ENCODE measurements at places on chromosomes 12 and 14. TPM values are rescaled to one million over a fixed set of nuclear protein-coding genes. Genes with fewer than 3 reads are reported as not detected.

DNA sequence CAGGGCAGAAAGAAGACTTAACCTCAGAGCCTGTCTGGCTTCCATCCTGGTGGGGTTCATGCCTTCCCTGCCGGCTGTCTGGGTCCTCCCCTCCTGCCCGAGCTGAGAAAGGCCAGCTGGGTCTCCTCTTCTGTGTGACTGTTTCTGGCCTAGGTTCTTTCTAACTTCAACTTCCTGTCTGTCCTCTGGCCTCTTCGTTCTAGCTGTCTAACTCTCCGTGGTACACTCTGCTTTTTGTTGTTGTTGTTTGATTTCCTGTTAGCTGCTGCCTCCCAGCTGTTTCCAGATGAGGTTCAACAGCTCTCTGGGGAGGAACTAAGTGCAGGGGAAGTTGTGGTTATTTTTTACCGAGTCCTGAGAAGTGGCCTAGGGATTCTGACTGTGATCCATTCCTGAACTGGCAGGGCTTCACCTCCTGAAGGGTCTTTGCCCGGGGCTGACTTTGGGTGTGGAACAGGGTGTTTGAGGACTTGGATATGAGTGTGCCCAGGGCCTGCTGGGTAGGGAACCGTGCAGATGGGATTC, 3.2 kb downstream of the MLXIP start:
- DNase-seq = peak; percentile 60
- peak overlapping the region; percentile 91 for H3K27ac ChIP-seq
- H3K27me3 ChIP-seq = no peaks in the 10 kb centered on the region
- peak overlapping the region; percentile 91 for H3K4me3 ChIP-seq
- H3K36me3 ChIP-seq = peaks cover 16% of the 10 kb centered on the region
- H3K4me1 ChIP-seq = peaks cover 82% of the 10 kb centered on the region

- H3K4me3 ChIP-seq = no peak overlapping the region
- no peak overlapping the region for H3K27ac ChIP-seq
- peaks cover 83% of the 10 kb centered on the region for H3K27me3 ChIP-seq
- no peaks in the 10 kb centered on the region for H3K36me3 ChIP-seq
- no peaks in the 10 kb centered on the region for H3K4me1 ChIP-seq
Measured at GRCh38 chr14:62126879-62127478, 364.8 kb downstream of the SNAPC1 start.

DNA sequence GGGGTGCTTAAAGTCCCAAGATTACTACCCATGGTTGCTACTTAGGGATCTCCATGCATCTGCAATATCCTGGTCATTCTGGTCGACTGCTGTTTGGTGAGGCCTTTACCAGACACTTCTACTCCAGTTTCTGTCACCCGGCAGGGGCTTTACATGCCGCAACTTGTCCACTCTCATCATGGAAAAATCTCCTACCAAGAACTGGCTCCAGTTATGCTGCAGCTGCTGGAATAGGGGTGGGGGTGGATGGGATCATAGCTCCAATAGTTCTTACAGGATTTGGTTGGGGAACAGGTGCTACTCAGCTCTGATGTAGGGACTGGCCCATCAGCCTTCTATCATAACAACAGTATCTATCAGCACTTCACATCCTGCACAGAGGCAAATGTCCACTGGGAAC, 51.6 kb downstream of the SPTB start:
- H3K4me3 ChIP-seq = no peak overlapping the region
- H3K27me3 ChIP-seq = no peaks in the 10 kb centered on the region

DNA sequence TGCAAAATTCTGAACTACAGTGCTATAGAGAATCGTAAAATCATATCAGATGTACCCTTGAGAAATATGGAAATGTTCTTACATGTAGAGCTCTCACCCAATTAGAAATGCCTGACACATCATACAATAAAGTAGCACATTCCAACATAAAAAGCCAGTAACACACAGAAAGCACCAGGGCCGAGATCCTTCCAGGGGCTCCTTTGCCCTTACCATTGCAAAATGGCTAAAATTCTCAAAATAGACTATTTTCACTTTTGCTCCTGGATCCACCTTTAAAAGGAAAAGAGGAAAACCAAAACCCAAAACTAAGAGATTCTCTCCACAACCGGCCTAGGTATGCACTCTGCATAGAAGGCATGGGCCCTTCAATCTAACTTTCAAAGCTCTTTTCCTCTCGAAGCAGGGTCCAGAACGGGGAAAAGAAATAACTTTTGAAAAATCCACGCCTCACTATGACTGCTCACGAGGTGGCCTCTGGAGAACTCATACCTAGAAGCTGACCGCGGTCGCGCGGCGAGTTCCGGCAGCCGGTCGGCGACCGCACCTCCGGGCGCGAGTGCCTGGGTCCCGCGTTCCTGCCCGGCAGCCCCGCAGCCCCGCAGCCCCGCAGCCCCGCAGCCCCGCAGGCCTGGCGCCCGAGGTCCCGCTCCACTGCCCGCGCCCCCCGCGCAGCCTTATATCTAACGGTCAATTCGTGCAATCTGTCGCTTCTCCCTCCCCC, 2.7 kb downstream of the OTX2 start:
- no peaks in the 10 kb centered on the region for H3K36me3 ChIP-seq
- peak overlapping the region; percentile 48 for H3K4me3 ChIP-seq
- H3K4me1 ChIP-seq = peaks cover 24% of the 10 kb centered on the region
- no peak overlapping the region for H3K27ac ChIP-seq
- peaks cover 100% of the 10 kb centered on the region for H3K27me3 ChIP-seq

GRCh38 chr12:2382370-2383155, 329.8 kb downstream of the CACNA1C start:
- peaks cover 96% of the 10 kb centered on the region for H3K4me1 ChIP-seq
- DNase-seq = no peak
- no peaks in the 10 kb centered on the region for H3K27me3 ChIP-seq

- DNase-seq = no peak
- peak overlapping the region; percentile 67 for H3K4me3 ChIP-seq
- no peak overlapping the region for H3K27ac ChIP-seq
- peaks cover 61% of the 10 kb centered on the region for H3K27me3 ChIP-seq
- H3K36me3 ChIP-seq = no peaks in the 10 kb centered on the region
- peaks cover 23% of the 10 kb centered on the region for H3K4me1 ChIP-seq
Measured at GRCh38 chr12:51868821-51869495, 18.9 kb upstream of the ANKRD33 start.

GRCh38 chr12:82896979-82897378, 210.3 kb downstream of the TMTC2 start:
- no peaks in the 10 kb centered on the region for H3K27me3 ChIP-seq
- no peak overlapping the region for H3K4me3 ChIP-seq
- H3K27ac ChIP-seq = no peak overlapping the region

DNA sequence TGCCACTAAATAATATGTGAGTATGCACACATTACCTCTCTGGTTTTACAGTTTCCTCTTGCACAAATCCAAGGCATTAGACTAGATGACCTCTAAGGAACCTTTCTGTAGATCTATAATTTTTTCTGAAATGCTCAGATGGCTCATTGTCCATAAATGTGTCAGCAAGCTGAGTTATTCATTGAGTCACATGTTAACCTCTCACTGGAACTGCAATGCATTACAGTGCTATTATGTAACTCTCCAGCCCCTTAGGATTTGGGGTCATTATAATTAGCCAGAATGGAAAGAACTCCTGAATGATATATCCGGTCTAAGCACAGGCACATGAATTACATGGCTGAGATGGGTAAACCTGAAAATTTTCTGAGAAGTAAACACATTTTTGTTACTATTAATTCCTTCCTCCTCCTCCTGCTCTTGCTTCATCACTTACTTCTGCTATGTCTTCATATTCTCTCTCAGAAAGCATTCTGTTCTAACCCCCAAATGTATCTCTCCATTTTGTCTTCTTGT, 20.3 kb upstream of the DRAM1 start:
- H3K4me1 ChIP-seq = no peaks in the 10 kb centered on the region
- H3K27me3 ChIP-seq = no peaks in the 10 kb centered on the region
- H3K36me3 ChIP-seq = no peaks in the 10 kb centered on the region
- no peak overlapping the region for H3K4me3 ChIP-seq
- H3K27ac ChIP-seq = peak overlapping the region; percentile 40
- no peak for DNase-seq

DNA sequence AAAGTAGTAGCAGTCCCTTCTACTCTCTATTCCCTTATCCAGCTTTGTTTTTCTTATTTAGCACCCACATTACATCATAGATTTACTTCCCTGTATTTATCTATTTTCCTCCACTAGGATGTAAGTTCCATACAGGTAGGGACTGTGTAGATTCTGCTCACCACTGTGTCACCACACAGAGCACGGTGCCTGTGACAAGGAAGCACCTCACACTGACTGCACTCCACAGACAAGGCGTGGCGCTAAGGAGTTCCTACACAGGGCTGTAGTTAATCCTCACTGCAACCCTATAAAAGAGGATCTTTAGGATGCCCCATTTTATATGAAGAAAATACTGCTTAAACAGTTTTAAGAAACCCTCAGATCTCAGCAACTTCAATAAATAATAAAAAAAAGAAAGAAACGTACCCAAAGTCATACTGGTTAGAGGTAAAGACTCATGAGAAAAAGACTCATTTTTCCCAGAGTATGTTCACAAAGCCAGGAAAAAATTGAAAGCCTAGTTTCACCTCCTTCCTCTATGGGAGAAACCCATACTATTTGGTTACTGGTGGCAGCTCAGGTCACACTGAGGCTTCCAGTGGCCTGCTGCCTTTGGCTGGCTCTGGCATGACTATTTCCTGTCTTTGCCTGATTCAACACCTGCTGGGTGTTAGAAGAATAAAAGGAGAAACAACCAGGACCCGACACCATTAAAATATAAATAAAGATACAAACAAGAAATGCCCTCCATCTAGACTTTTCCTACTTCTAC, 36.9 kb downstream of the RAD9B start:
- peaks cover 54% of the 10 kb centered on the region for H3K36me3 ChIP-seq
- no peaks in the 10 kb centered on the region for H3K27me3 ChIP-seq
- peak overlapping the region; percentile 87 for H3K27ac ChIP-seq
- peaks cover 84% of the 10 kb centered on the region for H3K4me1 ChIP-seq
- no peak for DNase-seq

GRCh38 chr14:76936483-76936882, 92.0 kb downstream of the IRF2BPL start:
- DNase-seq = no peak
- no peaks in the 10 kb centered on the region for H3K36me3 ChIP-seq
- H3K27me3 ChIP-seq = no peaks in the 10 kb centered on the region
- H3K4me3 ChIP-seq = no peak overlapping the region
- H3K4me1 ChIP-seq = peaks cover 33% of the 10 kb centered on the region
- peak overlapping the region; percentile 62 for H3K27ac ChIP-seq

DNA sequence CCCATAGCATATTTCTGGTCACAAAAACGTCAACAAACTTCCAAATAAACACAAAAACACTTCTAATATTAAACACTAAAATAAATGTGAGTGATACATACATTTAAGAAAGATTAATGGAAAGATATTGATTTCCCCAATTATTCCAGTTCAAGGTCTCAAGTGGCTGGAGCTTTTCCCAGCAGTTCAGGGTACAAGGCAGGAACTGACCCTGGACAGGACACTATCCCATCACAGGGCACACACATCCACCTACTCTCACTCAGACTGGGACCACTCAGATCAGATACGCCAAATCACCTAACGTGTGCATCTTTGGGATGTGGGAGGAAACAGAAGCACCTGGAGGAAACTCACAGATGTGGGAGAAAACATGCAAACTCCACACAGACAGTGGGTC, 50.4 kb downstream of the GCH1 start:
- no peaks in the 10 kb centered on the region for H3K27me3 ChIP-seq
- no peaks in the 10 kb centered on the region for H3K36me3 ChIP-seq
- H3K4me3 ChIP-seq = no peak overlapping the region

The B4GALNT1 gene
- 4.7 TPM for total RNA-seq

The SNX6 gene
- 60.4 TPM for total RNA-seq

The KRT82 gene
- not detected for total RNA-seq

The INSM2 gene
- not detected for total RNA-seq
